Substantia nigra (tissue), 51 donors: ENCODE measurements at places on chromosomes 13 and 19.

- DNase-seq, result no peak
These were observed 6.4 kb downstream of the YIPF2 start for GRCh38 chr19:10921910-10922637.

DNA sequence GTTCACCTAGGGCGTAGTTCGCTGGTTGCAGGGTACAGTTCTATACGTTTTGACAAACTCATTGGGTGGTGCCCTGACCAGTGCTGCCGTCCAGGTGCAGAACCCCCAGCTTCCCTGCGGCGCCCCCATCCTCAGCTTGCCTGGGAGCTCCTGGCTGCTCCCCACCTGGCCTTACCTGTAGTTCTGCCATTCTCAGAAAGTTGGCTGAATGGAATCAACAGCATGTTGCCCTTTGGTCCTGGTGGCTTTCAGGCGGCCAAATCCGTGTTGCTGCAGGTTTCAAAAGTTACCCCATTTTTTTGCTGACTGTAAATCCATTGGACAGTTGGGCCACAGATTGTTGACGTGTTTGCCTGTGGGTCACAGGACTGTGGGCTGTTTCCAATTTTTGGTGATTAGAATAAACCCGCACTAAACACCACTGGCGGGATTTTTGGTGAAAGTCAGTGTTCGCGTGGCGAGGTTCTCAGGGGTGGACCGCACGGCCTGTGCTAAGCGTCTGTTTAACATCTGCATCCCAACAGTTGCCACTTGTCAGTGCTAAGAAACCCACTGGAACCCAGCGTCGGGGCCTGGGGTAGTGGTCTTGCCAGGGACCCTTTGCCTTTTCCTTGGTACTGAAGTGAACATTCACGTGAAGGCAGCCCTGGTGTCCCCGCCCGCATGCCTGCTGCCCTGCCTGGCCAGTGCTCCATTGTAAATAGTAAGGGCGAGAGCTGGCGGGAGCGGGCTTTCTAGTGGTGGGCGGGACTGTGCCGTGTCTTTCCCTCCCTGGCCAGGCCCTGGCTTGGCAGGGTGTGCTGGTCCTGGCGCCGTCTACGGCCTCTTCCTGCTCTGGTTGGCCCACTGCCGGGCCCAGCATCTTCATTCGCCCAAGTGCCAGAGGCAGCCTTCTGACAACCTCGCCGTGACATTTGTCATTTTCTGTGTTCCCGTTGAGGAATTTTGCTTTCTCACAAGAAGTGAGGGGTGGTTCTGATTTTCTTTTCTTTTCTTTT is 3.3 kb downstream of the DOT1L start:
- DNase-seq, result no peak

- no peak for DNase-seq
These were observed 100.4 kb downstream of the RFC3 start for GRCh38 chr13:33918199-33918932.

- no peak for DNase-seq
These were observed 156.8 kb downstream of the RGCC start for GRCh38 chr13:41613984-41614661.

DNA sequence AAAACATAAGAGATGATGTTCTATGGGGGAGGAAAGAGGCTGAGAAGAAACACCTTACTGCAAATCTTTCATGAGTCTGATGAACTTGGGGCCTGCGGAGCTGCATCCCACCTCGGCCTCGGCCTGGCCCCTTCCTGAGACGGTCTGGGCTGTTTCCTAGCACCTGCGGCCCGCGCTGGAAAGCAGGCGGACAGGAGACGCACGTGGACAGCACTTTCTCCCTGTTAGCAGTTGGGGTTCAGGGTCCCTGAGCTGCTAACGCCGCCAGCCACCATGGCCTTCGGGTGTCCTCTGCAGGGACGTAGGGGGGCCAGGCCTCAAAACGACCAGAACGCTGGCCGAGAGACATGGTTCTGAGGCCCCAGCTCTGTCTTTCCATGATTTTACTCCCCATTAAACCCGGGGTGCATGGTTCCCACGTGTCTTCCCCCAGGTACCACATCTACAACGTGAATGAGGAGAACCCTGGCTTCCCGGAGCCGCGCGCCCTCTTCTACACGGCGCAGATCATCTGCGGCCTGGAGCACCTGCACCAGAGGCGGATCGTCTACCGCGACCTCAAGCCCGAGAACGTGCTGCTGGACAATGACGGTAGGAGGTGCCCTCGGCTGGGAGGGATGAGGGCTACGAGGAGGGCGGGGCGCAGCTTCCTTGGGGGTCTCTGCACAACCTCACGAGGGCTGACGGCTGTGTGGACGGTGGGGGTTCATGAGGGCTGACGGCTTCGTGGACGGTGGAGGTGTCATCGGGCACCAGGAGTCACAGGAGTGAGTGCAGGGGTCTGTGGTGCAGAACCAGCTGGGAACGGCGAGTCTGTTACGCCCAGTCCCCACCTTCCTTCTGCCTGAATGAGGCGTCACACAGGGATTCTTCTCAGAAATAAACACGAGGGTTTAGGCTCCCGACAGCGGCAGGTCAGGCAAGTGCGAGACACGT is 4.3 kb downstream of the GRK1 start:
- no peak for DNase-seq

DNA sequence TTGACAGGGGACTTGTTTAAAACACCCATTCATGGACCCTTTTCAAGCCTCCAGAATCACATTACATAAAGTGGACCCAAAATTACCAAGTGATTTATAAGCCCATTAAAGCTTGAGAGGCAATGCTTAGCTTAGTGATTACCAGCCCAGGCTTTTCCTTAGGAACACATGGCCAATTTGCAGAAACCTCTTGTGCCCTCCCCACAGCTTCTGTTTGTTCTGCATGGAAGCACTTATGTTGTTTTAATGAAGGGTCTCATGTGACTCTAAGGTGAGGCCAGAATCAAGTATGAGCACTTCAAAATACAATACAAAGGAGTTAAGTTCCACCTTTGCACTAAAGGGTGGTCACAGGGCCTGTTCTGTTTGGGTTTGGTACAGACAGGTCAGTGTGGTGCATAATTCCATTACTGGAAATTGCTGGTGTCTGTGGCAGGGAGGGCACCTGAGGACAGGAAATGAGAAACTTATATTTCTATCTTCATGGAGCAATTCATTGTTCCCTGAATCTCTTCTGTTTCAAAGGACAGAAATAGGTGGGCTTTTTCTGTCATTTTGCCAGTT is 15.3 kb downstream of the ZNF486 start:
- no peak for DNase-seq

DNA sequence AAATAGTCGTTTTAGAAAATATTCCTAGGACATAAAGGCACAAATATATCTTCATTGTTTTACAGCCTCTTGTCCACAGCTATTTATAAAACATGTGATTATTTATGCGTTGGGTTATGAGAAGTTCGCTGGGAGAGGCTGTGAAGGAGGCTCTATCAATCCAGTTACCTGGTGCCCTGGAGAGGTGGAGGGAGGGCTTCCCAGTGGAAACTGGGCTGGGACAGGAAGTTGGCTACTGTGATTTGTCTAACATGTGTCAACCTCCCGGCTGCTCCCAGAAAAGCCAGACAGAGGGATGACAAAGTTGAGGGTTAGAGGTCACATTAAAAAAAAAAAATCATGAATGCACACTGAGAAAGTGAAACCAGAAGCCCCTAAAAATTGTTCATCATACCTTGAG is 346.5 kb downstream of the ZNF536 start:
- no peak for DNase-seq

DNA sequence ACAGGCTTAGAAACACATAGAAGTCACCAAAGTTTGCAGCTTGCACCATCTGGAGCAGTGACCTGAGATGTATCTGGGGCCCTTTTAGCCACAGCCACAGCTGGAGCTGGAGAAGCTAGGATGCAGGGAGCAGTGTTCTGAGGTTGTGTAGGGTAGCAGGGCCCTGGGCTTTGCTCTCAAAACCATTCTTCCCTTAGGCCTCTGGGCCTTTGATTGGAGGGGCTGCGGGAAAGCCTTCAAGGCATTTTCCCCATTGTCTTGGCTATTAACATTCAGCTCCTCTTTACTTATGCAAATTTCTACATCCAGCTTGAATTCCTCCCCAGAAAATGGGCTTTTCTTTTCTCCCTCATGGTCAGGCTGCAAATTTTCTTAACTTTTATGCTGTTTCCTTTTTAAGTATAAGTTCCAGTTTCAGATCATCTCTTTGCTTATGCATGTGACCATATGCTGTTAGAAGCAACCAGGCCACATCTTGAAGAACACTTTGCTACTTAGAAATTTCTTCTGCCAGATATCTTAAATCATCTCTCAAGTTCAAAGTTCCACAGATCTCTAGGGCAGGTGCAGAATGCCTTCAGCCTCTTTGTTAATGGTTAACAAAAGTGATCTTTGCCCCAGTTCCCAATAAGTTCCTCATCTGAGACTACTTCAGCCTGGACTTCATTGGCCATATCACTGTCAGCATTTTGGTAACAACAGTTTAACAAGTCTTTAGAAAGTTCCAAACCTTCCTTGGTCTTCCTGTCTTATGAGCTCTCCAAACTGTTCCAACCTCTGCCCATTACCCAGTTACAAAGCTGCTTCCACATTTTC is 48.5 kb downstream of the NBEA start:
- DNase-seq, result no peak

DNA sequence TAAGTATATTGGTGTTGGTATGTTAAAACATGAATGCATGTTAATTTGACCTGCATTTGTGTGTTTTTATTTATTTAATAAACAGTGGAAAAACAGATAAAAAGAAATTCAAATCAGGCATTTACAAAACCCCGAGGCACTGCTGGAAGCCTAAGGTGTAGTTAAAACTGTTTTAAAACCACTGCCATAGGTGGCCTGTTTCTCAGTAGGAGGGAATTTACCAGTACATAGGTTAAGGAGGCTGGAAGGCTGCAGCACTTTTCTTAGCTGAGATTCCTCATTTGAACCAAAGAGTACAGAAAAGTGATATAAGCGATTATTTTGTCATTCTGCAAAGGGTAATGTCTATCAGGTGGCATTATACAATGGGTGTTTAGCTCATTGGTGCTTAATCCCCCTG is 99.6 kb downstream of the PAN3 start:
- DNase-seq, result no peak

GRCh38 chr19:12247644-12248222 is 47.0 kb downstream of the ZNF44 start:
- DNase-seq, result no peak

DNA sequence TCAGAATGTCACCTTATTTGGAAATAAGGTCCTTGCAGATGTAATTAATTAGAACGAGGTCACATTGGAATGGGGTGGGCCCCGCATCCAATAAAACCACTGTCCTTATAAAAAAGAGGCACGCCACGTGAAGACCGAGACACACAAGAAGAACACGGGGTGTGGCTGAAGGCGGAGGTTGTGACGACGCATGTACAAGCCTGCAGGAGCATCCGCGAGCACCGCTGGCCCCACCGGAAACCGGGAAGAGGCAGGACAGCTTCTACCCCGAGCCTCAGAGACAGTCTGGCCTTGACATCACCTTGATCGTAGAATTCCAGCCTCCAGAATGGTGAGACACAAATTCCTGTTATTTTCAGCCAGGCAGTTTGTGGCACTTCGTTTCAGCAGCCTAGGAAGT is 177.9 kb downstream of the COL4A1 start:
- DNase-seq, result no peak
